ENCODE measurements at places on chromosomes 2 and 18. TPM values are rescaled to one million over a fixed set of nuclear protein-coding genes. Genes with fewer than 3 reads are reported as not detected.

DNA sequence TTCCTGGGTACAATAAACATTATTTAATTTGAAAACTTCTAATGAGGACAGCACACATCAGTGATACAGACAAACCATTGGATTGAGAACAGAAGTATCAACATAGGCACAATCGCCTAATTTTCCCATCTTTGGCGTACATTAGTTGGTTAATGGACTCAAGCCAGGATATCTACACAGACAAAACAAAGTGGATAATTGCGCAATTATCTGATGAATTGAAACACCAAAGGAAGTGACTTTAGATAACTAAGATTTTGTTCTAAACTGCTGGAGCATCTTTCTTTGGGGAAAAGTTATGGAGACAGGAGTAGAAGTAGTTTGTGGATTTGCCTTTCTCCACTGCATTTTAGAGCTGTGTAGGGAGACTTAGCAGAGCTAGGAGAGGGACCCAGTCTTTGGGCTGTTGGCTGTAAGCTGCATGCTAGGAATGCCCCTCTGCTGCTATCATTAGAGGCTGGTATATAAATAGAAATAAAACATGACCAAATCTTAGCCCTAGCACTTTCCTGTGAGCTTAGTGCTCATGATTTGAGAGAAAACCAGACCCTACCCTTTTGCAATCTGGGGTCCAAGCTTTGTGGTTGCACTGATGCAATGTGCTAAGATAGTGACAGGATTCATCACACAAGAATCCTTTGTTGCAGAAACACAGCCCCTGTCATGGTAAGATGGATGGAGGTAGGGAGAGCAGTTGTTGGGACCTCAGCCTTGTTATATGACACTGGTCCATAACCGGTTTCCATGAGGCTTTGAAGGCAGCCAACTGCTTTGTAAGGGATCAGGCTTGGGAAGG is 264.5 kb upstream of the PIK3C3 start:
- no peak for DNase-seq

GRCh38 chr2:211241891-211242290 is 685.5 kb downstream of the CPS1 start:
- no peak for DNase-seq

GRCh38 chr2:235383272-235383843 is 110.5 kb upstream of the AGAP1 start:
- no peak for DNase-seq

DNA sequence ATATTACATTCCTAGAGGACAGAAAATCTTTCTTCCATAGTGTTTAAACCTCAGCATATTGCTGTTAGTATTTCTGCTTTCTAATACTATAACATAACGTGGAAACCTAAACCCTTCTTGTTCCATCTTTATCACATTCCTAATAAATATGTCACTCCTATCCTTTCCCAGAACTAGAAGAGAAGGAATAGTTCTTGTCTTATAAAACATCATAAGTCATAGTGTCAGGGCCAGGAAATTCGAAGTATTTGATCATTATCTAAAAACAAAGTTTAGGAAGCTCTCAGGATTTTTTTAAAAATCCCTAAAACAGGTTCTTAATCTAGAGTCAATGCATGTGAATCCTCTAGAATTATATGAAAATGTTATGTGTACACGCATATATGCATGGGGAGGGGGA is 2.0 kb downstream of the NHEJ1 start:
- no peak for DNase-seq

GRCh38 chr2:17298453-17298852 is 219.8 kb downstream of the RAD51AP2 start:
- DNase-seq: no peak

DNA sequence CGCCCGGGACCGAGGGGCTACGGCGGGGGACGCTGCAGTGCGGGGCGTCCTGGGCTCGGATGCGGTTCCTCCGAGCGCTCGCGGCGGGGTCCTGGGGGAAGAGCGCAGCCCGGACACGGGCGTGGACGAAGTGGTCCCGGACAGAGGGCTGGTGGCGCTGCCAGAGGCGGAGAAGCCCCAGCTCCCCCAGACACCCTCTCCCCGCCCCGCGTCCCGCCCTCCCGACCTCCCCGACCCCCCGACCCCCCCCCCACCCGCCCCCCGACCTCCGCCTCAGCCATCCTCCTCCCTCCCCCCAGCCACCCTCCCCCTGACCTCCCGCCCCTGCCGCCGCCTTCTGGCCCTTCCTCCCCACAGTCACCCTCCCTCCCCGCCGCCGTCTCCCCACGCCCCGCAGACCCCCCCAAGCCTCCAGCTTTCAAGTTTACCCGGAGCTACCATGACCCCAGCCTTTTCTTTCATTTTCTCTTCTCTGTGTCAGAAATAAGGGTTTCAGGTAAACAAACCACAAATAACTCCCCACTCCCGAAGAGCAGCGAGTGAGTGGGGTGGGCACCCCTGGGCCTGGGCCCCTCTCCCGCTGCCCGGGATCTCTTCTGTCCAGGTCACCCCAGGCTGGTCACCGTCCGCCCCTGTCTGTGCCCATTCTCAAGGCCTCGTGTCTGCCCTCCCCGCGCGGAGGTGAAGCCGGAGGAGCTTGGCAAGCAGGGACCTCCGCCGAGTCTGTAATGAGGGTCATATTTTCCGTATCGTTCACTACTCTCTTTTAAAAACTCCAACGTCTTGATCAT is 5.1 kb downstream of the NFATC1 start:
- DNase-seq: no peak

DNA sequence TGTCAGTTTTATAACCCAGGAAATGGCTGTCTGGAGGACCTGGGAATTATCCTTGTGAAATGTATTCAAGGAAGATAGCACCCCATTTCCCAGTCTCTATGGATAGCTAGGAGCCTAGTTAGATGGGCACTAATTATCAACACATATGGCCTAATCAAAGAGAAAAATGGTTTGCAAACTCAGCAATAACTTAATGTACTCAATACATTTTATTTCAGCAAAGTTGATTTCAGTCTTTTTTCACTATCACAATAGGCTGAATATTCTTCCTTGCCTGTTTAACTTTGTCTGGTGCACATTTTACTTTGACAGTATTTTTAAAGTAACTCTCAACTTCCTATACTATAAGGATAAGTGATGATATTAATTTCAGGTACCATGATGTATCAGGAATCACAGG is 756.3 kb downstream of the CCDC85A start:
- DNase-seq: no peak

DNA sequence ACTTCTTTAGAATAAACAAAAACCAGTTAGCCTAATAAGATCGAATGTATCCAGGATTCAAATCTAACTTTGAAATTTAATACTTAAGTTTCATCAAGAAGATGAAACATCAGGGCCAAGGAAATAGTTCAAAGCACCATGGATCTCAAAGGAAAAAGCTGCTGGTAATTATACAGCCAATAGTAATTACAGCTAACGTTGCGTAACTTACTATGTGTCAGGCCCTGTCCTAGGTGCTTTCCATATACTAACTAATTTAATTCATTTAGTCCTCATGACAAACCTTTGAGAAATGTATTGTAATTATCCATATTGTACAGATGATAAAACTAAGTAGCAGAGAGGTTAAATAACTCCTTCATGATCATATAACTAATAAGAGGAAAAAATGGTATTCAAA is 598.6 kb downstream of the NYAP2 start:
- no peak for DNase-seq

- no peak for DNase-seq
Observed at GRCh38 chr2:113186433-113186796, 12.6 kb downstream of the PSD4 start.

DNA sequence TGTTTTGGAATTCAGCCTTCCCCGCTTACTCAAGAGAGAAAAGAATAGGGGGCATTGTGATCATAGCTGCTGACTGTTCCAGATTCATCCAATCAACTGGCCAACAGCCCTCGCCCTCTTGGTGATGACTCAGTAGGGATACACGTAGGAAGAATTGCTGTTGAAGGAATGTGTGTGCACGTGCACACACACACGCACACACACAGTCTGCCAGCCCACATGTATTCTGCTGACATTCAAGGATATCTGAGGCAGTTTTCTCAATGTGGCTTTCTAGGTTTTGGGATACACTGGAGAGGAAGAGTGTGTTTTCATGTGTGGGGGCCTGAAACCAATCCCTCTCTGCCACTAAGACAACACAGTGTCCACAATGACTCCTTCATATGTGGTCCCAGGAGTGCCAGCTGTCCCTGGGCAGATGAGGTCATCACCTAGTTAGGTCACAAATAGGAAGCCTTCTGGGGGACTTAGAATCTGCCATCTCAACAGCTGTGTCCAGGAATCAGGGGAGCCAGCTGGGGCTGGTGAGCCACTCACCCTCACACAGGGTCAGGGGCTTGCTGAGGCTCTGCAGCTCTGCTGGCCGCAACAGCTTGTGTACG is 352.6 kb downstream of the SS18 start:
- DNase-seq: no peak

- DNase-seq: no peak
Observed at GRCh38 chr18:22871809-22872525, 61.2 kb upstream of the RBBP8 start.

DNA sequence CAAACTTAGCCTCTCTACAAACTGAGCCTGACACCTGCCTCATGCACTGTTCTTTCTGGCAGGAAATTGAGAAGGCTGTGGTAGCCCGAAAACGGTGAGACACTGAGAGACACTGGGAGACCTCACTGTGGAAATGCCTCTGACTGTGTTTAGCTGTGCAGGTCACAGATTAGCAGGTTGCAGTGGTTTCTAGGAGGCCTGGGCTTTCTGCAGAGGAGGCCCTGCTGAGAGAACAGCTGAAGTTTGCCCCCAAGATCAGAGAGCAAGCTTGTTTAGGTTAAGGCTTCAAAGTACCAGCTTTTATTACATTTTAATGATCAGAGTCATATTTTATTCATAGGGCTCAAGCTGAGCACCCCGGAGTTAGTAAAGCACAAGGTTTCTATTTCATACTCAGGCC is 68.7 kb upstream of the LYPD6 start:
- DNase-seq: no peak

DNA sequence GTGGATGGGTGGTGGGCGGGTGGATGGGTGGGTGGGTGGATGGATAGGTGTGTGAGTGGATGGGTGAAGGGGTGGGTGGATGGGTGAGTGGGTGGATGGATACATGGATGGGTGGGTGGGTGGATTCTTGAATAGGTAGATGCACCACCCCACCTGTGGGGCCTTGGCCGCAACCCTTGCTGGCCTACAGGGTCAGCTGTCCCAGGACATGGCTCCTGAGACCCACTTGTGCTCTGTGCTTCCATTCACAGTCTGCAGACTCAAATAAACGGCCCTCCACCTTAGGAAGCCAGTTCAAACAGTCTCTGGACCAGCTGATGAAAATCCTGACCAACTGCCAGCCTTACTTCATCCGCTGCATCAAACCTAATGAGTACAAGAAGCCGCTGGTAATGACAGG is 54.4 kb downstream of the MYO7B start:
- no peak for DNase-seq

- no peak for DNase-seq
Observed at GRCh38 chr2:170084820-170085491, 93.0 kb upstream of the MYO3B start.

GRCh38 chr2:28546242-28546641 is 50.4 kb downstream of the PLB1 start:
- no peak for DNase-seq

GRCh38 chr18:31819106-31819924 is 58.6 kb upstream of the SLC25A52 start:
- DNase-seq: no peak

DNA sequence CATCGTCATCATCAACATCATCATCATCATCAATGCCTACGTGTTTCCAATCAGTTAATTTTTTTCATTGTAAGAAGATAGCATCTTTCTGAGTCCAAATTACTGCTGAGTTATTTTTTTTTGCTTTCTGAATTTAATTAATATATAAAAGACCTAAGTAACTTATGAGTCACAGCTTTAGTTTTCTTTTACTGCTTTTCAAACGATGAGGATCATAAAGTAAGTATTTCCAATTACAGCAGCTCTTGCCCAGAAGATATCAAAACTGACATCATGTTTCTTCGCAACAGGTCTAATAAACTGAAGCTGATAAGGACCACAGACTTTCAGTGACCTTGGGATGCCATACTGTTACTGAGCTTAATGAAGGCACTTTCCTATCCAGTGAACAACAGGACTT is 442.2 kb downstream of the DSEL start:
- no peak for DNase-seq

DNA sequence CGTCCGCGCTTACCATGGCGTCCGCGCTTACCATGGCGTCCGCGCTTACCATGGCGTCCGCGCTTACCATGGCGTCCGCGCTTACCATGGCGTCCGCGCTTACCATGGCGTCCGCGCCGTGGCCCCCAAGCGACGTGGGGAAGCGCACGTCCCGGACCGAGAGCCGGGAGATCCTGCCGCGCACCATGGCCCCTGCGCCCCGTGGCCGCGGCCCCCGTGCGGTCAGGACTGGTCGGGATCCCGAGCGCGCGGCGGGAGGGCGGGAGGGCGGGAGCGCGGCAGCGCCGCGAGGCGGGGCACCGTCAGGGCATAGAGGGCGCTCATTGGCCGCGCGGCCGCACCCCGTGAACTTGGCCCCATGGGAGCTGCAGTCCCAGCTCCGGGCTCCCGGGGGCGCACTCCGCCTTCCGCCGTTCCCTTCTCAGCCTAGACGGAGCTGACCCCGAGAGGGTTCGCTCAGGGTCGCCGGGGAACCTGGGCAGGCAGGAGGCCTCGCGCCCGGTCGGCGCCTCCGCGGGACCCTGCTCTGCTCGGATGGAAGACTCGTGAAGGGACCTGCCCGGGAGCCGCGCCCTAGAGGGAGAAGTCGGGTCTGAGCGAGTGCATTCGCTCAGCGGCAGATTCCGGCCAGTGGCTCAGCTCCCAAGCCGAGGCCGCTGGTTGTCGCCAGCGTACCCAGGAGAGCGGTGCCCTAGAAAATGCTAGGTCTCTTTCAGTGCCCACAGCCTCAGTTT is at the start of gene ENOSF1:
Gene ENOSF1 (minus strand): TSS at position 230 of the 734 bp plus-strand sequence. CDS start 43 bp downstream, at position 187.
- DNase-seq: no peak

ATOH8 gene
- 24.6 TPM for total RNA-seq

SLC4A5 gene
- 2.3 TPM for total RNA-seq

APLF gene
- 3.2 TPM for total RNA-seq

ANKRD53 gene
- total RNA-seq: 0.76 TPM

LOXL3 gene
- not detected for total RNA-seq

PXDN gene
- total RNA-seq: 0.72 TPM

CD28 gene
- 0.44 TPM for total RNA-seq

AQP12A gene
- total RNA-seq: not detected

PTPN4 gene
- total RNA-seq: 23.3 TPM

FRZB gene
- total RNA-seq: 1.7 TPM

AMER3 gene
- not detected for total RNA-seq

HOXD11 gene
- total RNA-seq: not detected

RIT2 gene
- total RNA-seq: not detected

MOCOS gene
- total RNA-seq: 11.8 TPM
